NCI-H460 (cell line): ENCODE measurements at places on chromosomes 5 and 9.

DNA sequence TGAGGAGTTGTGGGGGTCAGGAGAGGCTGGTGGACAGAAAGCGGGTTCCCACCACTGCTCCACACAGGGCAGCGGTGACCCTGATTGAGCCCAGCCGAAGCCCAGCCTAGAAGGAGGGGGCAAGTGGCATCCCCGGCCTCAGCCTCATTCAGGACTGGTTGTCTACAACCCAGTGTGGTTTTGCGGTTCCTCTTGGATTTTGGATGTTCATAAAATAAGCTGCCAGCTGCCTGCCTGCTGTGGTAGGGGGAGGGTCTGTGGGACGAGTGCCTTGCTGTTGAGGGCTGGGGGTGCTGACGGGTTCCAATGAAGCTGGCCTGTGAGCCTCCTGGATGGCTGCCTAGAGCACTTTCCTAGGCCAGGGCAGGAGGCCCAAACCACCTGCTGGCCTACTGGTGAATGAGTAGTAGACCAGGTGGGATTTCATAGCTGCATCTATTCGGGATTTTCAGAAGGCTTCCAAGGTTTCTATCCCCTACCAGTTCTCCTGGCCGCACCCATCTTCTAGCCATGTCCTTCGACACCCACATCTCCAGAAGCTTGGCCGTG, 102.4 kb downstream of the NDFIP1 start:
- DNase-seq, result no peak

- no peak for DNase-seq
These were observed 225.1 kb downstream of the PDZD2 start for GRCh38 chr5:31863991-31864411.

DNA sequence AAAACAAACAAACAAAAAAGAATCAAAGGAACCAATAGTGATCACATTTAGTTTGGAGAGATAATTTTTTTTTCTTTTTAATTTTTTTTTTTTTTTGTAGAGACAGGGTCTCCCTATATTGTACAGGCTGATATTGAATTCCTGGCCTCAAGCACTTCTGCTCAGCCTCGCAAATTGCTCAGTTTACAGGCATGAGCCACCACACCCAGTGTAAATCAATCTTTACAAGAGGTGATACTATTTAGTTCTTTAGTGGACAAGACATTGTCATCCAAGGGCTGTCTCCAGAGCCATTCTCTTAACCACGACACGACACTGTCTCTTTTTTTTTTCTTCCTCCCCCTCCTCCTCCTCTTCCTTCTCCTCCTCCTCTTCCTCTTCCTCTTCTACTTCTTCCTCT, 29.6 kb downstream of the ERAP2 start:
- DNase-seq, result no peak

DNA sequence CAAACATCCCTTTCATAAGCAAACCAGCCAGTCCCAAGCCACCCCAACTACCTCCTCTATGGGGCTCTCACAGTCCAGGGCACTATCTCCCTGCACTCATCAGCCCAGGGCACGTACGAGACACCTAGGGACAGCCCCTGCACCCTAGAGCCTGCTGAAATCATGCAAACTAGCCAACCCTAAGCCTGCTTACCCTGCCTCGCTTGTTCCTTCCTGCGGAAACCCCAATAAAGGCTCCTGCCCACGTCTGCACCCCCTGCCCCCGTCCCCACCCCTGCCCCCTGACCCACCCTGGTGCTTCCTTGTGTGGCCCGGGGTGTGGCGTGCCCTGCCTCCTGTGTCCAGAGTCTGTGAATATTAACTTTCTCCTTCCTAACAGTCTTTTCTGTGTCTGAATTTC, 135.9 kb downstream of the GADD45G start:
- DNase-seq, result no peak

DNA sequence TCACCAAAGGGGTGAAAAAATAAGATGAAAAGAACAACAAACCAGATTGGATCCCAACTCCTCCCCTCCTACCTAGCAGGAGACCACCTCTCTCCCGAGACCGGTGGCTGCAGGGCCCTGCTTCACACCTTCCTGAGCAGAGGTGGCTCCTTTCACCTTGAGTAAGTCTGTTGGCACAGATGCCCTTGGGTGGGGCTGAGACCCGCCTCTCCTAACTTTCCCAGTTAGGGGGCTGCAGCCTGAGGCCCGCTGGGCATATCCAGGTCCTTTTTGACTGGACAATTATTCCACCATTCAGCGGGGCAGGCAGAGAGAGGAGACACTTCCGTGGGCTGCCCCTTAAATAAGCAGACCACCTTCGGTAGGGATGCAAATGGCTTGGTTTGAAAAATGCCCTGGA, 1.3 kb downstream of the SLC25A48 start:
- DNase-seq, result no peak
